Activated naive CD4-positive, alpha-beta T cell treated with anti-CD3 and anti-CD28 coated beads, Interleukin-2, amount 50 U/mL, for 16 hours (primary cell): ENCODE measurements at places on chromosomes 12 and 14.

DNA sequence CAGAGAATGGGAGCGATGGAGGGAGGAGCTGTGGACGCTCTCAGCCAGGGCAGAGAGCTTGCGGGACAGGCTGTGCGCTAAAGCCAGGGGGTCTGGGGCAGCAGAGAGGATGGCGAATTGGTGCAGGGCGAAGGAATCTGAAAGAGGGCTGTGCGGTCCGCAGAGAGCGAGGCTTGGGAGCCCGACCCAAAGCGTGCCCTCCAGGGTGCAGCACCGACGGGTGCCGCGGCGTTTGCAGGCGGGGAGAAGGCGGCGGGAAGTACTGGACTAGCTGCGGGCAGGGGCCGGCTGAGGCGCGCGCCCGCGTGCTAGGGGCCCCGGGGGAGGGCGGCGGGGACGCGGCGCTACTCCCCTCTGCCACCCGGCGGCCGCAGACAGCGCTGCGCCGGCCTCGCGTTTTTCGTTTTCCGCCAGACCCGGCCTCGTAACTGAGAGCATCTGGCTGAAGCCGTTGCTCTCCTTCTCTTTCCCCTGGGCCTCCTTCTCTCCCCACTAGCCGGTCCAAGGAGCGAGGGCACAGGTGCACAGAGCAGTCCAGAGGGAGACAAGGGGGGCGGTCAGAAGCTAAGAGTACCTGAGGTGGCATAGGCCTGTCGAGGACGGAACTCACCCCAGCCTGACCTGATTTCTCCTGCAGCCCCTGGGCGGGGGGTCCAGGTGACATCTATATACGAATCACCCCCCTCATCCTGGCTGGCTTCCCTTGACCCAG lies 24.9 kb downstream of the SLC6A12 start:
- peak; percentile 41 for DNase-seq

GRCh38 chr12:127149226-127149964 lies 1117.6 kb upstream of the TMEM132C start:
- no peak for DNase-seq

DNA sequence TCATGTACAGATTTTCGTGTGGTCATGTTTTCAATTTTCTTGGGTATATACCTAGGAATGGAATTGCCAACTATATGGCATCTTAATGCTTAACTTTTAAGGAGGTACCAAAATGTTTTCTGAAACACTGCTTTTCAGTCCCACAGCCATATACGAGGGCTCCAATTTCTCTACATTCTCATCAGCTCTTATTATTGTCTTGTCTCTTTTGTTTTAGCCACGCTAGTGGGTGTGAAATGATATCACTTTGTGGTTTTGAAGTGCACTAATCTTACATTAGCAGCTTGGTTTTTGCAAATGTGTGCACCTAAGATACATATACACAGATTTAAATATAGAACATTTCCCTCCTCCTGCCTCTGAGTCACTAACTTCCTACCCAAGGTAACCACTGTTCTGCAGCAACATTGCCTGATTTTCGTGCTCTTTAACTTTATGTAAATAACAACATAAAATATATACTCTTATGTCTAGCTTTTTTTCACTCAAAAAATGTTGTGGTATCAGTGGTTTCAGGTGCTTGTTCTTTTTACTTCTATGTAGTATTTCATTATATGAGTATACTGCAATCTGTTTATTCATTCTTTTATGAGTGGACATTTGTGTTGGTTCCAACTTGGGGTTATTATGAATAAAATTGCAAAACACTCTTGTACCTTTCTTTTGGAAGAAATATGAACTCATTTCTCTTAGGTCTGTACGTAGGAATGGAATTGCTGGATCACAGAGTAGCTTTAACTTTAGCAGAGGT lies 73.1 kb downstream of the ZFP36L1 start:
- DNase-seq = no peak

- no peak for DNase-seq
Observed at GRCh38 chr14:96146131-96146771, 58.4 kb upstream of the BDKRB2 start.

DNA sequence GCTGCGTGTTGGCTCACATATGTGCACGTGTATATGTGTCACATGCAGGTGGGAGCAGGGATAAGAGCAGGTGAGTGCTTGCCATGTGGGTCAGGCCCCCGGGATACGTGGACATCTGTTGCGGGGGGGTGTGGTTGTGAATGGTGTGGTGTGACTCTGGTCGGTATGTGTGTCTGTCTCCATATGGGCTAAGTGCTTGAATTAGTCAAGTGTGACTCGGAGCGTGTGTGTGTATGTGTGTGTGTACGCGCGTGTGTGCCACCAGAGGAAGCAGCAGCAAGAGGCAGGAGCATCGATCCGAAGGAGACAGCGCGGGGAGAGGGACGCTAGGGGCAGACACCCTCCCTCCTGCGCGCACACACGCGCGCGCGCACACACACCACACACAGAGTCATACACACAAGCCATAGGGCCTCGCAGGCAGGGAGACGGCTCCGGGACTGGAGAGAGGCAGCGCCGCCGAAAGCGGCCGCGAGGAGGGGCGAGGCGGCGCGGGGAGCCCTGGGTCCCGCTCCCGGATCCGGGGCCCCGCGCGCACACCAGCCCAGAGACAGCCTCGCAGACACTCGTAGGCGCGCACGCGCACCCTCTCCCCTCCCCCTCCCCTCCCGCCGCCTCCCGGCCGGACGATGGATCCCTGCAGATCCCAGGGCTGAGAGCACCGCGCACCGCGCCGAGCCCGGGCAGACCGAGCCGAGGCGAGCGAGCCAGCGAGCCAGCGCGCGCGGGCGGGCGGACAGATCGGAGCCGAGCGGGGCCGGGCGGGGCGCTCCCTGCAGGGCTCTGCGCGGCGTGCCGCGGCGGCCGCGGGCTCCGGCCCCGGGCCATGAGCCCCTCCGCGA lies at the start of gene ASIC1:
Gene ASIC1, plus strand, starts transcription at position 597 of the 842 bp plus-strand sequence. CDS start 1,171 bp downstream, outside the sequence.
- DNase-seq = peak; percentile 64

GRCh38 chr14:61609884-61610283 lies 85.4 kb upstream of the HIF1A start:
- DNase-seq = no peak

- no peak for DNase-seq
Observed at GRCh38 chr12:130513556-130513955, 175.9 kb downstream of the PIWIL1 start.
